ENCODE measurements at places on chromosomes 7 and 10.

DNA sequence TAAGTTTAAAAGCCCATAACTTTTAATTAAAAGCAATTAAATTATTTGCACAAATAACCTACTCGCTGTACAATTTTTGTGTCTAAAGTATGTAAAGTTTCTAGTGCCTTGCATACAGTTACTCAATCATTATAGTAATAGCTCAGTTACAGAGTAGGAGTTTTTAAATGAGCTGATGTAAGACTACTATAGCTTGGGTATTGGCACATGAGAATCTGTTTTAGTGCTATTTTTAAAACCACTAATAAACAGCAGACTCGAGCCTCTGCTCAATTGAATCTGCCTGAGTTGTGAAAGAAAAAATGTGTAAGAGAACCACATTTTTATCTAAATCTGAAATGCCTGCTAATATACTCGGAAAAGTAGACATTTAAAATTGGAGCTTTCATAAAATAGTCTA, 31.1 kb downstream of the CTNNA3 start:
- DNase-seq, result no peak

DNA sequence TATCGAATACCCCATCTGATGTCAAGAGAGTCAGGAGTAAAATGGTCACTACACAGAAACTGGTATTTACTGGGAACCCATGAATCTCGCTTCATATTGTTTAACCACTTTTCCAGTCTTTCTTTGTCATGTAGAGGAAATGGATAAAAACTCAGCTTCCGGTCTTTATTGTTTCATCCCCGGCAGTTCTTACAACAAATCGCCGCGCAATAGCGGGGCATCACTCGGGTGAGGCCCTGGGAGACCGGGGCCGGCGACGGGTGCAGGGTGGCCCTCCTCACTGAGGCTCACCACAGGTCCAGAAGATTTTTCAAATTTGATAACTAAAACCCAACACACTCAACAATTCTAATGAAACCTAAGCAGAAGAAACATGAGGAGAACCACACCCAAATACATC, 35.6 kb upstream of the PTPRN2 start:
- peak; percentile 29 for DNase-seq

GRCh38 chr7:129807863-129808262, 144.9 kb downstream of the UBE2H start:
- DNase-seq, result no peak

- DNase-seq, result no peak
Observed at GRCh38 chr7:139937715-139938114, 108.7 kb downstream of the TBXAS1 start.
